ENCODE measurements at places on chromosomes 7 and 10. TPM values are rescaled to one million over a fixed set of nuclear protein-coding genes. Genes with fewer than 3 reads are reported as not detected.

Gene MMRN2
- total RNA-seq = 0.08 TPM

Gene ZNF138
- 9.2 TPM for total RNA-seq

- no peak for DNase-seq
These were observed 64.0 kb downstream of the HYCC1 start for GRCh38 chr7:22949944-22950343.

Gene FIS1
- total RNA-seq = 203 TPM

Gene PIP
- total RNA-seq = not detected

Gene PSMC2
- 110 TPM for total RNA-seq

GRCh38 chr7:133135451-133135850 is 53.6 kb upstream of the CHCHD3 start:
- DNase-seq = no peak

GRCh38 chr10:97109547-97109946 is 76.2 kb downstream of the SLIT1 start:
- DNase-seq = no peak

Gene GPRIN2
- 9.2 TPM for total RNA-seq

GRCh38 chr10:17238445-17239291 is 10.6 kb downstream of the VIM start:
- no peak for DNase-seq

DNA sequence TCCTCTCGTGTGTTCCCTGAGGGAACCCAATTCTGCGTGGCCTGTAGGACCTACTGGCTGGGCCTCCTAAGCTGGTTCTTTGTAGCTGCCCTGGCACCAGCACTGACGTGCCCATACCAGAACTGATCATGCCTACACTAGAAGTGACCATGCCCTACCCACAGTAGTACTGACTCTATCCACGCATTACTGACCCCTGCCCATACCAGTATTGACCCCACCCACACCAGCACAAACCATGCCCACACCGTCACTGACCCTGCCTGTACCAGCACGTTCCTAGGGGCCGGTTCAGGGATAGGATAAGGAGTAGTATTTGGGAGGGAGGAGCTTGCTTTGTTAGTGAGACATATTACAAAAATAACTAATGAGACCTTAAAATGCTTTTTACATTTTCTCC is 88.0 kb downstream of the DOCK1 start:
- DNase-seq = no peak

DNA sequence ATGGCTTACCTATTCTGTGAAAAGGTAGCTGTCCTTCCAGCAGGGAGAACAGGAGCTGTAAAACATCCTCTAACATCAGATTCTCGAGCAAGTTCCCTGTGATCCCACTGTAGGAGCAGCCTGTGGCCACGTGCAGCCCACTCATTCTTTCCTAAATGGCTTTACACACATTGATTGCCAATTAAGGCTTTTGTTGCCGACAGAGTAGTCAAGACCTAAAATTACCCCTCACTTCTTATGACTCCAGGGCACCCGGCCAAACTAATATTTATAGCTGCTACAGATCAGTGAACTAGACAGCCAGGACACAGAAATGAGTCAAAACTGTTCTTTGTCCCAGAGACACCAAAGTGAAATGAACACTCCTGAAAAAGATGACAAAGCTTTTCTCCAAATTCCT is 832.1 kb downstream of the SORCS3 start:
- no peak for DNase-seq

- DNase-seq = no peak
These were observed 130.4 kb upstream of the KCNMA1 start for GRCh38 chr10:77768039-77768438.

Gene KLLN
- 1.0 TPM for total RNA-seq

GRCh38 chr10:4698075-4698474 is 127.9 kb upstream of the AKR1E2 start:
- DNase-seq = no peak

DNA sequence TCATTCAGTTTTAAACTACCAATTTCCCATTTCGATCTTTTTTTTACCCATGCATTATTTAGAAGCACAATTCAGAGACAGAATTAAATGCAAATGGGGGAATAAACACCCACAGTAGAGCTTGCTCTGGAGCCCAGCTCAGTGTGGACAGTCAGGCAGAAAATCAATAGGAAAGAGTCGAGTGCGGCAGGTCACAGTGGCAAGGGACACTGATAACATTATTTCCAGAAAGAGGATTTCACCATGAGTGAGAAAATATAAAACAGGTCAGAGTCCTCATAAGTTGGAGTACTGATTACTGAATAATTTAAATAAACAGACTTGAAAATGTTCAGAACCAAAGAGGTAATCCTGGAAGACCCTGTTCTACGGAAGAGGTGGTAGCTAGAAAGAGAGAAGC is 532.5 kb downstream of the CCSER2 start:
- DNase-seq = no peak

DNA sequence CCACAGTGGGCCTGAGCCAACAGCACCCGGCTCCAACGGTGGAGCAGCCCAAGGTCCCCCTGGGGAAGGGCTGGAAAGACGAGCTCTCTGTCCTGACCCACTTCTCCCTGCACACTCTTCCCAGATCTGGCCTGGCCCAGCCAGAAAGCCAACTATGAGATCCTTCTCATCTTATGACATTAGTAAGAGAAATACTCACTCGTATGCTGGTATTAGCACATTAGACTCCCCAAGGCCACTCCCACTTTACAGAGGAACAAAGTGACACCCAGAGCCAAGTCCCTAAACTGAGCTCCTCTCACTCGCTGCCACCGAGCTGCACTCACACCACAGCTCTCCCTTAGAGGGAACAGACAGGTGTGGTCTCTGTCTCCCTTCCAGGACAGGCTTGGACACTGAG is 24.8 kb downstream of the DLG5 start:
- DNase-seq = no peak

Gene SLC29A3
- total RNA-seq = 3.6 TPM

- no peak for DNase-seq
These were observed 286.7 kb downstream of the DPP6 start for GRCh38 chr7:154338701-154339506.

Gene FRMD4A
- 28.2 TPM for total RNA-seq

DNA sequence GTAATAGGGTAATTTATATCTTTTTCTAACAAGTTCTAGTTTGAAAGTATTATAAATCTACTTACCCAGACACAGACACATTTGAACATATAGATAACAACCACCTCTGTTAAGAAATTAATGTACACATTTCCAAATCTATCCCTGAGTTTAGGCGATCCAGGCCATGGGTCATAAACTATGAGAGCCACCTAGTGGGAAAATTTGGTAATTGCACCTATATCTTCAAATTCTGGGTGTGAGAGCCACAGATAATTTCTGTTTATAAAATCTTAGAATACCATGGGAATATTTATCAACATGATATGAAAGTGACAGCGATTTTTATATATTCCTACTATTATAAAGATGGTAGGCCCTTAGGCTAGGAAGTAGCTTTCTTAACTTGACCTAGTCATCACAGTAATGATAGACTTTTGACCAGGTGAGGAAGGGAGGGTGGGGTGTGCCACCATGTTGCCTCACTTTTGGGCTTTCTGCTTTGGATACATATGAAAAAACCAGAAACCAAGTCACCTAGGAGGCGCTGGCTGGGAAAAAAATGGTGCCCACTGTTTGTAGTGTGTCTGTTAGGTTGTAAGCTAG is 8.0 kb upstream of the EPHA1 start:
- DNase-seq = no peak

GRCh38 chr10:121183707-121184106 is 332.5 kb downstream of the WDR11 start:
- no peak for DNase-seq

DNA sequence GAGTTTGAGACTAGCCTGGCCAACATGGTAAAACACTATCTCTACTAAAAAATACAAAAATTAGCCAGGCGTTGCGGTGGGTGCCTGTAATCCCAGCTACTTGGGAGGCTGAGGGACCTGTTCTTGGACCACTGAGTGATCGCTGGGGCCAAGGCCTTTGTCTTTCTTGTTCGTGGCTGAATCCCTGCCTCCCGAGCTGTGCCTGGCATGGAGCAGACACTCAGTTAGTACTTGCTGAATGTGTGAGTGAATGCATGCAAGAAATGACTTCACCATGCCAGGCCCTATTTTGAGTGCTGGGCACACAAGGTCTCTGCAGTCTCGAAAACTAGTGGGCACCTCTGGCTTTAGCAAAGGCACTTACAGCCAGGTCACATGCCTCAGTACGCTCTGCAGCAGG is 85.1 kb downstream of the HIP1 start:
- no peak for DNase-seq

GRCh38 chr7:91240376-91240941 is 23.8 kb upstream of the FZD1 start:
- DNase-seq = no peak

DNA sequence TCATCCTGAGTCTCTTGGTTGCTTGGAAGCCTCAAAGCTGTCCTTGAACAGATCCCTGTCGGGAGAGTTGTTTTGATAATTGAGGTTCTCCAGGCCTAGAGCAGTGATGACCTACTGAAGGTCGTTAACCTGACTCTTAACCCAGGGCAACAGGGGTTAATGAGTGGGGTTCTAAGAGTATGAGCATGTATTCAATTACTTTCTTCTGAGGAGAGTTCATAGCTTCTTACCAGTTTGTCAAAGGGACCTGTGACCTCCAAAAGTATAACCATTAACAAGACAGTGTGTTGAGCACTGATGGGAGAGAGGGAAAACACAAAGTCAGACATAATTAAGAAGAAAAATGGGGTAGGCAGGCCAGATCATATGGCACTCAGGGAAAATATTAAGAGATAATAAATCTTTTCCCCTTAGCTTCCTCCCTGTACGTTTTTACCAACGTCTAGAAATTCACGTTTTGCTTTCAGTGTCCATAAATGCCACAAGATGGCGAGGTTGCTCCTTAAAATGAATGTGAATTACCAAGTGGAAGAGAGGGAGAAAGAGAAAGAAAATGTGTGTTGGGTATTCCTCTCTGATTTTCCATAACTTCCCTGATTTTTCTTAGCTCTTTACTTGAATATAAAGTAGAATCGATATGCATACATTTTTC is 97.6 kb downstream of the SUGCT start:
- peak; percentile 38 for DNase-seq

DNA sequence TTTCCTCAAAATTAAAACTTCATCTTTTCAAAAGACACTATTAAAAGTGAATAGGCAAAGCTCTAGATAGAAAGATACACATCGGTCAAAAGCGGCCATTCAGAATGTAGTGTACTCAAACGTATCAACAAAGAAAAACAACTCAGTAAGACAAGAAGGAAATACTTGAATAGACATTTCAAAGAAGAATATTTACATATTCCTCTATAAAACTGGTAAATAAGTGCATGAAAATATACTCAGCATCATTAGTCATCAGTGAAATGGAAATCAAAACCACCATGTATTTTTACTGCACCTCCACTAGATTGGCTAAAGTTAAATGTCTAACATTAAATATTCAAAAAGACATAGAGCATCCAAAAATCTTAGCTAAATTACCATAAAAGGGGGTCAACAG is 551.1 kb upstream of the SORCS1 start:
- DNase-seq = no peak

Gene NPTX2
- 0.46 TPM for total RNA-seq

GRCh38 chr10:103651783-103652476 is 158.4 kb downstream of the NEURL1 start:
- no peak for DNase-seq

DNA sequence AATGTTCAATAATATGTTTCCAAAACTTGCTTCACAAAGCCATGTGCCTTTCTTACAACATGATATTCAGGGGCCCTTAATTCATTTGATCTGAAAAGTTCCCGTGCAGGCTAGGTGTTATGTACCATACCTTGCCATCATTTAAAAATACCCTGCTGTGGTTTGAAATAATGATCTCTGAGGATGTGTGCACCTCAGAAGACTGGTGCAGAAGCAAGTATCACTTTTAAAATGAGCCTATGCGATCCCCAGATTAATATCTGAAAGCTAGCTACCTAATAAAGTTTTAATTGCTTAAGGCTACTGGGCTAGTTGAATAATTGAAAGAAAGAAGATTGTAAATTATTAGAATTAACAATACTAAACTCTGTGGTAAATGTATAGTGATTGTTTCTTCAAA is 262.4 kb downstream of the CDK14 start:
- DNase-seq = no peak

GRCh38 chr7:87220026-87220733 is 648 bp upstream of the TMEM243 start:
- DNase-seq = no peak

- no peak for DNase-seq
These were observed 13.0 kb downstream of the AIFM2 start for GRCh38 chr10:70119623-70120022.

Gene IFIT2
- total RNA-seq = 9.4 TPM

- no peak for DNase-seq
These were observed 24.4 kb upstream of the ANK3 start for GRCh38 chr10:60414111-60414510.

- DNase-seq = no peak
These were observed 99.5 kb downstream of the HIP1 start for GRCh38 chr7:75639071-75639885.

Gene CALHM3
- not detected for total RNA-seq

DNA sequence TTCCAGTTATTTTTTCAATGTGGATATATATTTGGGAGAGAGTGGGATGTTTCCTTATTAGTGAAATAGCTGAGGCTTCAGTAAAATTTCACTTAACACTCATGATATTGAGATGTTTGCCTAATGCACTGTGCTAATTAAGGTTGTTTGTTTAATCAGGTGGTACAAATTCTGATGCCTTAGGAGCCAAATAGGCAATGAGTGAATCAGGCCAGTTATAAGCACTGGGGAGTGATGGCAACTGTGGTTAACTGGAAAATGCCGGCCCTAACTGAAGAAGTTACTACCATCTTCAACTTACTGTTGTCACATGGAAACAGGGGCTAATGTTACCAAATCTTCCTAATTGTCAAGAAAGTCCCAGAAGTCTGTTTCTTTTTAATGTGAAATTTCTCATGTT is 32.0 kb downstream of the VCL start:
- no peak for DNase-seq

GRCh38 chr10:53361936-53362335 is 589.4 kb upstream of the MBL2 start:
- no peak for DNase-seq

DNA sequence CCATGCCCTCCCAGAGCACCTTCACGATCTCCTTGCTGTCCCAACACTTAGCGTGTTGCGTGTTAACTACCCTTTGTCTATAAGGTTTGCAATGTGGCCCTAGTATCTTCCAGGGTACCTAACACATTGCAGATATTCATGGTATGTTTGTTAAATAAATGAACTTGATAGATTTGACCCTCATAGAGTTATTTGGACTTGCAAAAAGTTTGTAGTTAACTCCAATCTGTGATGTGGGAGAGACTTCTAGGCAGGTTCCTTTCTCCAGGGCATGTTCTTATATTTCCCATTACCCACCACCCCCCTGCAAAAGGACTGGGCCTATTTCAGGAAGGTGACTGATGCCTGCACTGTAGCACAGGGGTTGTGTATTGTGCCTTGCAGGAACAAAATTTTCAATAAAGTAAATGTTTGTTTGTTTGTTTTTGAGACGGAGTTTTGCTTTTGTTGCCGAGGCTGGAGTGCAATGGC is 612 bp downstream of the HILPDA start:
- DNase-seq = no peak

Gene PLEKHS1
- total RNA-seq = not detected

Measured in kidney epithelial cell (primary cell).